ENCODE measurements at places on chromosomes 11 and 22.
A peak's percentile ranks its signal among the peaks of the same experiment; 100 is the strongest.

DNA sequence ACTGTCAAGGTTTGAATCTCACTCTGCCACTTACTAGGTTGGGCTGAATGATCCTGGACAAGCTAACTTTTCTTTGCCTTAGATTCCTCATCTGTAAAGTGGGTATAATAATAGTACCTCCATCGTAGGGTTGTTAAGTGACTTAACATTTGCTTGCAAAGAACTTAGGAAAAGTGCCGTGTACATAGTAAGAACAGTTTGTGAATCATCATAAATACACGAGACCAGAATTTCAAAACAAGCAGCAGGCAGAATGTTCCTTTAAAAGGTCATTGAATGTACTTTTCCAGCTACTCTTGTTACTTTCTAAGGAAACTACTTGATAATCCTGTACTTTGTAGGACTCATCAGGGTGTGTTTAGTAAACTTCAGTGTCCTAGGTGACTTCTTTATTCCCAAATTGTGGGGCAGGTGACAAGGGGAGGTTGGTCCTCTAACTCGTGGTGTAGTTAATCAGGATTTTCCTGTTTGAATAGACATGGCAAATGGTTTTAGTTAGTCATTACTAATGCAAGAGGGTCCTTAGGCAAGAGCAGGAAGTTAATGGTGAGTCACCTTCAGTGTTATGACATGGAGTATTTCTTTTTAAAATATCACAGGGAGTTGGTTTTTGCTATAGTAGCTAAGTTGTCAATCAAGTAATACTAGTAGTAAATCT is 67.9 kb downstream of the YAP1 start:
- no peak for DNase-seq

DNA sequence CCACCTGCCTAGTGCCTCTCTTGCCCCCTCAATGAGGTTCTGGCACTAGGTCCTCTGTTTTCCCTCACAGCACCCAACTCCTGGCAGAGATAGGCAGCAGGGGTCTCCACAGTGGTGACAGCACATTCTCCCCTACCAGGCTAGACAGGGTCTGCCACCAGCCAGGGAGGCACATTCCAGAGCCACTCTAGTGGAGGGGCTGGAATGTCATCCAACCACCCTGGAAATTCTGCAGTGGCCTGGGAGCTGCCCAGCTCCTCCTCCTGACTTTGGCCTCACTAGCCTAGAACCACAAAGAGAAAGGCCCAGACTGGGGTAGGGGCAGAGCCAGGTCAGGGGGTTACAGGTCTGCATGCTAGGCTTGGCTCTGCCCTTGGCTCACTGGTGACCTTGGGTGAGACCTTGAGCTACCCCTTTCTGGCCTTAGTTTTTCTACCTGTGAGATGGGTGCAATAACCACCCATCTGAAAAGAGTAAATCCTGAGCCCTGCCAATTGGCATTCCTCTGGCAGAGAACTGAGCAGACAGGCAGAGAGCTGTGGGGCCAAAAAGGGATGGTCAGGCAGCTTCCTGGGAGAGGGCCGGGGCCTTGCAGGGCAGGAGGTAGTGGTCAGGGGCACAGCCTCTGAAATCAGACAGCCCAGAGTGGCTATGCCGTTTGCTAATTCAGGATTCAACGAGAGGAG is 7.1 kb downstream of the P2RY2 start:
- DNase-seq = no peak

- no peak for DNase-seq
These were observed 73.1 kb downstream of the COMMD9 start for GRCh38 chr11:36216061-36216615.

DNA sequence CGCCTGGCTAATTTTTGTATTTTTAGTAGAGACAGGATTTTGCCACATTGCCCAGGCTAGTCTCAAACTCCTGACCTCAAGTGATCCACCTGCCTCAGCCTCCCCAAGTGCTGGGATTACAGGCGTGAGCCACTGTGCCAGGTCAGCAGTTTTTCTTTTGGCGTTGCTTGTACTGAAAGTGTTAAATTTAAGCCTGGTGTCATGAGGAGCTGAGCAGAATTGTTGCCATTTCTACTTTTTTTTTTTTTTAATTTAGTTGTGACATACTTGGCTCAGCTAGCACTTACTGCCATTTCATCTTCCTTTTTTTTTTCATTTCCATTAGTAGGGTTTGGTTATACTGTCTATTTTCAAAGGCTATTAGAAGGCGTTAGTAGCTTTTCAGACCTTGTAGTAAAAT is 10.7 kb downstream of the TAB1 start:
- no peak for DNase-seq

GRCh38 chr11:70054004-70054403 is 24.1 kb upstream of the ANO1 start:
- no peak for DNase-seq

DNA sequence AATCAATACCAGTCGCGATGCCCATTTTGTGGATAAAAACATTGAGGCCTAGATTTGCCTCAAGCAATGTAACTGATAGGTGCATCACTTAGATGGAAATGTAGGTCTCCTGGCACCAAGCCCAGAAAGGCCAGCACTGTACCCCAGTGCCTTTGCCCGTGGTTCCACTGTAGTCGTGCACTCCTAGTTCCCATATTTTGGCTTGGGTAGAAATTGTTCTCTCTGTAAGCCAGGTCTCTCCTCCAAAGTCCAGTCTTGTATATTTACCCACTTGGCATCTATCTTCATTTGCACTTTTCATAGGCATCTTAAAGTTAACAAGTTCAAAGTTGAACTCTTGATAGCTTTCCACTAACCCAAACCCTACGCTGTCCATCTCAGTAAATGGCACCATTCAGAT is 41.6 kb upstream of the DMC1 start:
- no peak for DNase-seq

GRCh38 chr22:42645938-42646568 is 3.1 kb downstream of the CYB5R3 start:
- DNase-seq = no peak

- DNase-seq = no peak
These were observed 96.1 kb downstream of the FDX1 start for GRCh38 chr11:110525883-110526282.

DNA sequence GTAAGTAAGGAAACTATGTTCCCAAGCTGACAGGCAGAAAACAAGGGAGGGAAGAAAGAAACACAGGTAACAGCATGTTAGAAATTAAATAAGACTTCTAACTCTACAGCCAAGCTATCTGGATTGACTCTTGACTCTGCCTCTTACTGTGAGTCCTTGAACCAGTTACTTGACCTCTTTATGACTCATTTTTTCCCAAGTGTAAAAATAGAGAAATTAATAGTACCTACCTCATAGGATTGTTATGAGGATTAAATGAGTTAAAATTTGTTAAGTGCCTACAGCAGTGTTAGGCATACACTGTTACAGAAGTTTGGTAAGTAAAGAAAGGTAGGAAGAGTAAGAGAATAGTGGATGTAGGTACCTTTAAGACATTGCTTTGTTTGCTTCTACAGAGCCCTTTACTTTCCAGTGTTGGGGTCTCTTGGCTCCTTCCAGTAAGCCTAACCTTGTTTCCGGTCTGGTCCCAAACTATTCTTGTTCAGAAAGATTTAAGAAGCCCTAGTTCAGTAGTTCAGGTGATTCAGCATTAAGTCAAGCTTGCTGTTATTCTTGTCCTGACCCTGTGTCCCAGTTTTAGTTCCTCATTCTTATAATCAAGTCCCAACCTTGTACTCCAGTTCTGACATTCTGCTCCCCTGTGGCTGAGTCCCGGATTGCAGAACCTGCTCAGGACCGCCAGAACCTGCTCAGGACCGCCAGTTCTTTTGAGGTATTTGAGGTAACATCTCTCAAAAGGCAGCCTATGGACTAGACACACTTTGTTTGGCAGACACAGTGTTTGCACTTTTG is 963.4 kb upstream of the CCDC90B start:
- no peak for DNase-seq

GRCh38 chr11:7597620-7598019 is 75.7 kb downstream of the CYB5R2 start:
- no peak for DNase-seq

- no peak for DNase-seq
These were observed 59.7 kb upstream of the BARX2 start for GRCh38 chr11:129315781-129316579.

DNA sequence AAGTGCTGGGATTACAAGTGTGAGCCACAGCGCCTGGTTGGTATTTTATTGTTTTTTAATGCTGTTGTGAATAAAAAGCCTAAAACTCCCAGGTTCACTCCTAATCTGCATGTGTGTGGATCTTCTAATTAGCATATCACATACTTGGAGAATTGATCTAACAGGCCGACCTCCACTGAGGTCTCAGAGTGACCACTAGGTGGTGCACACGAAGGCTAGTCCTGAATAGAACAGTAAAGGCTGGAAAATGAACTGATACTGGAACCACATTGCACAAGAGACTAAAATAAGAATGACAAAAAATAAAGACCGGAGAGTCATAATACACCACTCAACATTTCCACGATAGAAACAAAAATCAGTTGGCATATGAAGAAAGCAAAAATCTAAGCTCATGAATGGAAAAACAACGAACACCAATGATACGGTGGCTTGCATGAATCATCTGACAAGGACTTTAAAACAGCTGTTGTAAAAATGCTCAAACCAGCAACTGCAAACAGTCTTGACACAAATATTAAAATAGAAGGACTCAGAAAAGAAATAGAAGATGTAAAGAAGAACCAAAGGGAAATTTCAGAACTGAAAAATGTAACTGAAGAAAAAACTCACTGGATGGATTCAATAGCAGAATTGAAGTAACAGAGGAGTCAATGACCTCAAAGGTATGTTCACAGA is 19.2 kb downstream of the PIM3 start:
- DNase-seq = no peak

DNA sequence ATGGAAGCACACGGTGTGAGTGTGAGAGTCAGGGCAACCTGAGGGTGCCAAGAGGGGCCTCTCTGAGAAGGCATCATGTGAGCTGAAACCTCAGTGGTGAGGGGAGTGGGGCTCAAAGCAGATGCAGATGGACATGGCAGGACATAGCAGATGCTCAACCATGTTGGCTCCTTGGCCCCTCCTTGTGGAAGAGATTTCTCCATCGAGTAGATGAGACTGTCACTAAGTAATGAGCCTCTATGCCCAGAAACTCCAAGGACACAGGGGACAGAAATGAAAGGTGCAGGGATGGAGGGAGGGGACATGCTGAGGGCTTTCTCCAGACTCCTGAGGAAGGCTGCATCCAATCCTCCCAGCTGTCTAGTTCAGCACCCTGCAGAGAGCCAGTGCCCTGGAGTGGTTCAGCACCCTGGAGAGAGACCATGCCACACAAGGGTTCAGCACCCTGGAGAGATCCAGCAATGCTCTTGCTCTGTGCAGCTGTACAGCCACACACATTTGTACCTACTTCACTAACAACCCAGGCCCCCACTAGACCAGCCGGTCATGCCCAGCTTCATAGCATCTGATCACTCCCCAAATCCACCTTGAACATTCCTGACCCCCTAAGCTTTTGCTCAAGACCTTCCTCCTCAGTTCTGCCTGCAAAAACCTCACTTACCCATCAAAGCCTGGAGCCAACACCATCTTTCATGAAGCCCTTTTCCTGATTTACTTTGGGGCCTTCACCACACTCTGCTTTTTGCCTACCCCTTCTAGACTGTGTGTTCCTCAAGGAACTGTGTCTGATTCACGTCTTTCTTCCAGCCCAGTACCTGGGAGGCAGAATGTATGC is 252.0 kb downstream of the CTTN start:
- DNase-seq = peak; percentile 18

GRCh38 chr11:92922731-92923130 is 46.7 kb upstream of the MTNR1B start:
- no peak for DNase-seq

DNA sequence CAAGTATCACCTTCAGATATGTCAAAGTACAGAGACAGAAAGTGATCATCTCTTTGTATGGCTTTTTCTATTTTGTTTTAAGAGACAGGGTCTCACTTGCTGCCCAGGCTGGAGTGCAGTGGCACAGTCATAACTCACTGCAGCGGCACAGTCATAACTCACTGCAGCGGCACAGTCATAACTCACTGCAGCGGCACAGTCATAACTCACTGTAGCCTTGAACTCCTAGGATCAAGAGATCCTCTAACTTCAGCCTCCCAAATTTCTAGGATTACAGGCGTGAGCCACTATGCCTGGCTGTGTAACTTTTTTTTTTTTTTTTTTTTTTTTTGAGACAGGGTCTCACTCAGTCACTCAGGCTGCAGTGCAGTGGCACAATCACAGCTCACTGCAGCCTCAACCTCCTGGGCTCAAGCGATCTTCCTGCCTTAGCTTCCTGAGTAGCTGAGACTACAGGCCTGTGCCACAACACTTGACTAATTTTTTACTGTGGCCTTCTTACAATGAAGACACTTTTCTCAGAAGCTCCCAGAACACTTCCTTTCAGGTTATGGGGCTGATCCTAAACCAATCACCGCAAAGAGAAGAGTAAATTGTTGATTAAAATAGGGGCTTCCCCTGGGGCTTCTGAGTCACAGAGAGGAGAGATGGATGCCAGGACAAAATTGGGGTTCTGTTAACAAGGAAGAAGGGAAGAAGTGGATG is 9.0 kb upstream of the HIKESHI start:
- no peak for DNase-seq

- DNase-seq = no peak
These were observed 22.8 kb upstream of the MUC5AC start for GRCh38 chr11:1134848-1135445.

DNA sequence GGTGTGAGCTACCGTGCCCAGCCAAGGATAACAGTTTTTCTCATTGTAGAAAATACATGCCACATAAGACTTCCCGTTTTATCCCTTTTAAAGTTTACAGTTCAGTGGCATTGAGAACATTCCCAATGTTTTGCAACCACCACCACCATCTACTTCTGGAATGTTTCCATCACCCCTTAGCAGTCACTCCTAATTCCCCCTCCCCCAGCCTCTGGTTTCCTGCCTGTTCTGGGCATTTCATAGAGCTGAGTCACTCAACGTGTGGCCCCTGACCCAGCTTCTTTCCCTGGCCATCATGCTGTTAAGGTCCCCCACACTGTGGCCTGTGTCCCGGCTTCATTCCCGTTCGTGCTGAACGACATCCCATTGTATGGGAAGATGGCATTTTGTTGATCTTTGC is 30.7 kb downstream of the FGF4 start:
- DNase-seq = no peak

DNA sequence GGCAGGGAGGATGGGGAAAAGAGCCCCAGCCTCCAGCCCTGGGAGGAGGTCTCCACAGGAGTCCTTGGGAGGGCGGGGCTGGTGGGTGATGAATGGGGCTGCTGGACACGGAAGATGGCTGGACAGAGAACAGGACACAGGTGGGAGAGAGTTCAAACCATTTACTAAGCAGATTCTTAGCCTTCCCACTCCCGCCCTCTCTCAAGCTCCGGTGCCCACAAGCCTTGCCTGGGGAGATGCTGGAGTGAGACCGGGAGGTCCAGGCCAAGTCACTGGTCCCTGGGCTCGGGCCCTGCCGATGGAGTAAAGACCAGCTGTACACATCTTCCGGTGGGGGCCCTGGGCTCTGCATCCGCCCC is 1.4 kb downstream of the CLDN5 start:
- no peak for DNase-seq

GRCh38 chr22:26650722-26651421 is 6.5 kb upstream of the MIAT start:
- no peak for DNase-seq

DNA sequence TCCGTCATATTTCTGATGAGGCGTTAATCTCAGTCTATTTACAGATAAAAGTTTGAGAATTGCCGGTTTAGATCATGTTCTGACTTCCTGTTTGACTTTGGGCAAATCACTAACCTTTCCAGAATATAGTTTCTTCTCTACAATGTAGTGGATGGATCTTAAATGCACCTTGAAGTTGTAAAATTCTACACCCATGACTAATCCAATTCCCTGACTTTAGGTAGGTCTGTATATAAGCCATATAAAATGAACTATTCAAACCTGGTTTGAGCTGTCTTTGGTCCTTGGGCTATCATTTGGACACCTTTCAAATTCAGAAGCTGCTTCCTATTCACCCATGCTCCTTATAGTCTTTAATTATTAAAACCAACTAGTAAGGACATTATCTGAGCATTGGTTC is 52.2 kb upstream of the BLID start:
- DNase-seq = no peak

Measured in activated T-cell treated with anti-CD3 and anti-CD28 coated beads for 24 hours (primary cell).